ENCODE measurements at places on chromosomes 3 and 15.

DNA sequence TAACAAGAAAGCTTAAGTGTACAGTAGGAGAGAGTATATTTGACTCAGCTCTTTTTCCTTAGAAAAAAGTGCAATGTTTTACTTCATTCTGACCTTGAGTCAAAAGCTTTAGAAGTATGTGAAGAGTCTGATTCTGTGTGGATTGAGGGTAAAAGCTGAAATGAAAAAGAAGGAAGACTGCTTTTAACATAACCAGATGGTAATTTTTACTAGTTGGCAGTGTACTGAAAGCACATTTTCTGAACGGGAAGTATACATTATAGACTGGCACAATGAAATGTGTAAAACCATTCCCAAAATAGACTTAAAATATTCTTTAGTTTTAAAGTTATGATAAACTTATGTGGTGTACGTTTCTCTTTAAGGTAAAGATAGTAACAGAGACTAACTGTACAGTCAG is 197.8 kb upstream of the ZNF717 start:
- no peaks in the 10 kb centered on the region for H3K27me3 ChIP-seq
- H3K27ac ChIP-seq, result no peak overlapping the region
- DNase-seq, result no peak
- H3K36me3 ChIP-seq, result no peaks in the 10 kb centered on the region

DNA sequence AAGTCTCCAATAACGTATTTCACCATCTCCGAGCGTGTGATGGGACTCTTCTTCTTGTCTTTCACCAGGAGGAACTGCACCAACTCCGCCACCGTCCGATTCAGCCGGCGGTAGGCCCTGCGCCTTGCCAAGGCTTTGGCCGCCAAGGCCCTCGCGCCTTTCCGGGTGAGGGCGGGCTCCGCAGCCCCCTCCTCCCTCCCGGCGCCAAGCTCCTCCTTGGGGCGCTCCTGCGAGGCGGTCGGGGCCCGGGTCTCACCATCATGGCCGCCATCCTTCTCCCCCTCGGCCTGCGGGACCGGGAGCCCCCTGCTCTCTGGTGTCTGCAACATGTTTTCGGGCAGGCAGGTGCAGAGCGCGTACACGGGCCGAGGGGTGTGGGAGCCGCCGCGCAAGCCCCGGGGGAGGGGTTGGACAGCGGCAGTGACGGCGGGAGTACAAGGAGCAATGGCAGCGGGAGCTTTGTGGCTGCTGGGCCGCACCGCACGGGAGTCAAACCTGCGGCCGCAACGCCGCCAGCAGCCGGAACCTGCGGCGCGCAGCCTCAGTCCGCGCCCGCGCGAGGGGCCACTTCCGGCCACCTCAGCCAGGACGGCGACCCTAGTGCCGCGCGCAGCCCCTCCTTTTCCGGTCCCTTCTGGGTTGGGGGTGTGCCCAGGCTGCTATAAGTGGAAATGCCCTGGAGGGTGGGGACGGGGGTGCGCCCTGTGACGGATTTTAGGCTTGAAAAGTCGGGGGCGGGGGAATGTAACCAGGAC is at the start of gene MAGEF1:
TSS of gene MAGEF1 (minus strand) at position 572 of the 755 bp plus-strand sequence. CDS start at position 329, 243 bp downstream.
- H3K27me3 ChIP-seq, result no peaks in the 10 kb centered on the region
- peak within 1 kb of the TSS; percentile 90 for H3K4me3 ChIP-seq
- DNase-seq, result peak; percentile 92
- H3K36me3 ChIP-seq, result no peaks in the 10 kb centered on the region

- H3K27me3 ChIP-seq, result no peaks in the 10 kb centered on the region
- peaks cover 16% of the 10 kb centered on the region for H3K4me1 ChIP-seq
- H3K36me3 ChIP-seq, result peaks cover 52% of the 10 kb centered on the region
- H3K27ac ChIP-seq, result no peak overlapping the region
- H3K4me3 ChIP-seq, result no peak overlapping the region
Measured at GRCh38 chr15:81309647-81310450, 14.1 kb downstream of the STARD5 start.

- H3K36me3 ChIP-seq, result peaks cover 60% of the 10 kb centered on the region
- H3K27me3 ChIP-seq, result no peaks in the 10 kb centered on the region
- DNase-seq, result no peak
- H3K4me1 ChIP-seq, result peaks cover 15% of the 10 kb centered on the region
- H3K4me3 ChIP-seq, result no peak overlapping the region
- H3K27ac ChIP-seq, result no peak overlapping the region
Measured at GRCh38 chr15:74036271-74037170, 42.0 kb downstream of the PML start.

All from upper lobe of right lung (tissue), 1 donor.